ENCODE measurements at places on chromosomes 1 and 21.

DNA sequence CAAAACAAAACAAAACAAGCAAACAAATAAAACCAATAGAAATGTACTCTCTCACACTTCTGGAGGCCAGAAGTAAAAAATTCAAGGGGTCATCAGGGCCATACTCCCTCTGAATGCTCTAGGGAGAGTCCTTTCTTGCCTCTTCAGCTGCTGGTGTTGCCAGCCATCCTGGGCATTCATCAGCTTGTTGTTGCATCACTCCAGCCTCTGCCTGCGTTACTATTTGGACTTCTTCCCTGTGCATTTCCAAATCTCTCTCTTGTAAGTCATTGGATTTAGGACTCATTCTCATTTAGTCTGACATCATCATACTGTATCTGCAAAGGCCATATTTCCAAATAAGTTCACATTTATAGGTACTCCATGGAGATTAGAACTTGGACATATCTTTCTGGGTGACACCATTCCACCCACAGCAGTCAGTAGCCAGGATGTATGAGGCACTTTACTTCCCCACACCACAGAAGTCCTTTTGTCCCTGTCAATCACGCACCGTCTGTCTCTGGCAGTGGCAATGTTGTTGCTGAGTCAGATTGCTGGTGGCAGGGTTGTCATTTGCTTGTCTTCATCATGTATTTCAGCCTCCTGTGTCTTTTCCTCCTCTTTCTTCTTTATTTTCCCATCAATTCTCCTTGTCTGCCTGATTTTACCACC, 151.0 kb upstream of the KCNJ6 start:
- DNase-seq, result no peak

- no peak for DNase-seq
Observed at GRCh38 chr1:46927249-46927835, 13.9 kb downstream of the CYP4A11 start.

DNA sequence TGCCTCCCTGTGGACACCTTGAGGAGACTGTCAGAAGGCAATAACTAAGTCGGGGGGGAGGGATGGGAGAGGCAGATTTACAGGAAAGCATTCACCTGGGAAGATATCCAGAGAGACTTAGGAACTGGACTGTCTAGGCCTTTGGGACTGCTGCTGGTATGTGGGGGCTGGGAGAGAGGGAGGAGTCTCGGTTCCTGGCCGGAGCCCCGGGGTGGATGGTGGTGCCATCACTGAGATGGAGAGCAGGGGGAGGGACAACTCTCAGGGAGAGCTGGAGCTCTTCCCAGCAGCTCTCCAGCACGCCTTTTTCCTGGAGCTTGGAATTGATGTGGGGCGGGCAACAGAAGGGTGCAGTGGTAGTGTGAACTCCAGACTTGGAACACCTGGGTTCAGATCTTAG, 22.1 kb downstream of the PTPRF start:
- DNase-seq, result no peak

DNA sequence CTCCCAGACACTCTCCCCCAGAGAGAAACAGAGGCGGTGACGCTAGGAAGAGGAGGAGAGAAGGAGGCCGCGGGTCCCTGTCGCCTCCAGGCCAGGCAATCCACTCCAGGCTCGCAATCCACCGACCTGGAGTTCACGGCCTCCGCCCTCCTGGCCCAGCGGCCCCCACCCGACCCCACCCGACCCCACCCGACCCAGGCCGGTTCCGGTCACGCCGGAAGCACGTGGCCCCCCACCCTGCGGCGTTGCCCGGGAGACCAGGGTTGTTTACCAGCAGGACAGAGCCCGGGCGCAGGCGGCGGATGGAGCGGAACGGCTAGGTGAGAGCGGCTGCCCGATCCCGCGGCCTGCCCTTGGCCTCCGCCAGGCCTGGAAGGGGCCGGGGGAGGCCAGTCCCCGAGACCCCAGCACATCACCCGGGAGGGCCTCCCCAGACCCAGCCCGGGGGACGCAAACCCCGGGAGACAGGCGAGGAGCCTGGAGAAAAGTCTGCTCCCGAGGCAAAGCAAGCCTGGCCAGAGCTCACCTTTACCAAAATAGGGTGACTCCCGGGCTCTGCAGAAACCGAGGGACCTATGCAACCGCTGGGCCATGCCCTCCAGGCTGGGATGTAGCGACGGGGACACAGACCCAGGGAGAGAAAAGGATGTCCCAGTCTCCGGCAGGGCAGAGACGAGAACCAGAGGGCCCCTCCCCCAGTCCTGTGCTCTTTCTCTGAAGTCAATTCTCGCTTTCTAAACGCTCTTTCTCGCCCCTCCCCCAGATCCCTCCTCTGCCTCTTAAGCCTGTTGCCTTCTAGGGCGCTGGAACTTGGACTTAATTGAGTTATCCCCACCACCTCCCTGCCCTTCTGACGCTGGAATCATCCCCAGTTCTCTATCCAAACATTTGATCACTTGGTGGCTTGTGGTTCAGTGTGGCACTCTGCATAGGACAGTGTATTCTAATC, at the start of the genes PLA2G2C and UBXN10:
PLA2G2C (minus strand) TSS at position 685 of the 949 bp plus-strand sequence. CDS start 9,155 bp downstream, outside the sequence.
UBXN10 (plus strand) TSS at position 263 of the 949 bp plus-strand sequence. CDS start 4,466 bp downstream, outside the sequence.
- no peak for DNase-seq

- no peak for DNase-seq
Observed at GRCh38 chr1:34354367-34354766, 177.7 kb downstream of the C1orf94 start.

DNA sequence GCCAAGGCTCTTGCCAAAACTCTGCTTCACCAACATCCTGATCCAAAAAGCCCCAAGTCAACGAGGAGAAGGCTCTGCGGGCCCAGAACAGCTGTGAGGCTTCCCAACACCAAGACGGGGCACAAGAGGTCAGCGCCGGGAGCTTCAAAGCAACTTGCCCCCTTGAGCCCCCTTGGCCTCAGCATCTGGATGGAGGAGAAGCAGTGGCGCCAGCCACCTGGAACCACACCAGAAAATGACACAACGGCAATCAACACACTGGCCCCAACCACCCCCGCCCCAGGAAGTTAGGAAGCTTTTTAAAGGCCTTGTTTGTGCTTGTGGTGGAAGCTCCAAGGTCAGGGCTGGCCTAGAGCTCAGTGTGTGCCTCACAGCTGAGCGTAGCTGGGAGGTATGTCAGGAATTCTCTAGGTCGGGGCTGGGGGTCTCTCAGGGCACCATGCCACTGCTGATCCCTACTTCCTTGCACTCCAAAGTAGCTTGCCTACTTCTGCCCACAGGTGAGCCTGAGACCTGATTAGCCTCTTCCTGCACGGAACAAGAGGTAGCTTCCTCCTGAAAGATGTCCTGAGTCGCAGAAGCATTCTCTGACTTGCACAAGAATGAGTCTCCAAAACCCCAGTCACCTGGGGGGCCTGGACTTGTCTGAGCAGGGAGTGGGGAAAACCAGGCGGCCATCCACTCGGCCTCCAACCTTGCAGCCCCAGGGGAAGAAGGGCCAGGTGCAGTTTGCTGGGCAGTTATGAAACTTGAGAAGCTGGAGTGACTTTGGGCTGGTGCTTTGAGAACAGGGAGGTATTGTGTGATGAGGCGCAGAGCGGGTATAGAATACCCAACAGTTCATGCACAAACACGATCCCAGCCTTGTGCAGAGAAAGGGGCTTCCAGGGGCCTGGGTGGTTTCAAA, 9.7 kb upstream of the SRP9 start:
- DNase-seq, result no peak

- no peak for DNase-seq
Observed at GRCh38 chr1:213415691-213416380, 364.8 kb downstream of the RPS6KC1 start.

DNA sequence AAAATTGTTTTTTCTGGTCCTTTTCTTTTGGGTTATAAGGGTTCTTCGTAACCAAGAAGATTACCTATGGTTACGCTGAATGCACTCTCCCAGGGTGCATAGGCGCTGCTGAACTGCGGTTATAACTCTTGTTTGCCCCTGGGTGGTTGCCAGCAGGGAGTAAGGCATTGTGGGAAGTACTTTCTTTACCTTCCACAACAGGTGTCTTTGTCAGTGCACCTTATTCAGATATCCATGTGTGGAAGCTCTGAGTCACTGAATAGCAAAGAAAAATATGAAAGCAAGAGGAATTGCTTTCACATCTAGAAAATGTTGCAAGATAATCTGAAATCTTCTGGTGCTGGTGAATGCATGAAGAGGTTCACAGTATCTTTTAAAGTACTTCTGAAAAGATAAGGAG, 124.4 kb upstream of the CACYBP start:
- no peak for DNase-seq

- DNase-seq, result peak; percentile 94
Observed at GRCh38 chr1:158019171-158019868, 25.9 kb downstream of the KIRREL1 start.

DNA sequence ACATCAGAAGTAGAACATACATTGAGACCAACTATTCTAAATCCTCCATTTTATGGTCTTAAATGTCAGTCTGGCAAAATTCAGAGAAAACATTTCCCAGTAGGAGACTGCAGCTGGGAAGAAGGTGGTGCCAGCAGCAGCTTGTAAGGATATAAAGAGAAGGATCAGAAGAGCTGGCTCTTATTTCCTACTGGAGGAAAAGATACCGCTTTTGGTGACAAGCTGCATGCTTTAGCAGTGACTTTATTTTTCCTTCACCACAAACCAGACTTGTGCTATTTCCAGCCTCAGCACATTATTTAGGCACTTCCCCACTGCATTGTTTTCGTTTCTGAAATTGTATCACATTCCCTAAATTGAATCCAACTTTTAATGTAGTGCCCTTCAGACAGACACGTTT, 28.4 kb downstream of the RNF11 start:
- peak; percentile 70 for DNase-seq

DNA sequence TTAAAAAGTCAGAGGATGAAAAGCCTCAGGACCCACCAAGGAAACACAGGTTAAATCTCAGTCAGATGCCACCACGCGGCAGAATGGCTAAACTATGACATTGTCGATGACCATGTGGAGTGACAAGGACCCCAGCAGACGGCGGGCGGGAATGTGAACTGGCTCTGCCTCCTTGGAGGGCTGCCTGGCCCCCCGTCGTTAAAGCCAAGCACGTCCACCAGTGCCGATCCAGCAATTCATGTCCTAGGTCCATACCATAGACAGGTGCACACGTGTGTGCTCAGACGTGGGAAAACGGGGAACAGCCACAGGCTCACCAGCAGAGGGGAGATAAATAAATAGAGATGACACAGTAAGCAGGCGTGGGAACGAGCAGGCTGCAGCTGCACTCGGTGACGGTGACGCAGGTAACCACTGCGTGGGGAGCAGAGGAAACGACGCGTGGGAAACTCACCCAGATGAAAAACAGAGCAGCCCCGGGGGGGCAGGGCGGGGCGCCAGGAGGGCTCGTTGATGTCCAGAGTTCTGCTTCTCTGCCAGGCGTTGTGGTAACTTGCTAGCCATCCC, 28.3 kb upstream of the PCBP3 start:
- no peak for DNase-seq

DNA sequence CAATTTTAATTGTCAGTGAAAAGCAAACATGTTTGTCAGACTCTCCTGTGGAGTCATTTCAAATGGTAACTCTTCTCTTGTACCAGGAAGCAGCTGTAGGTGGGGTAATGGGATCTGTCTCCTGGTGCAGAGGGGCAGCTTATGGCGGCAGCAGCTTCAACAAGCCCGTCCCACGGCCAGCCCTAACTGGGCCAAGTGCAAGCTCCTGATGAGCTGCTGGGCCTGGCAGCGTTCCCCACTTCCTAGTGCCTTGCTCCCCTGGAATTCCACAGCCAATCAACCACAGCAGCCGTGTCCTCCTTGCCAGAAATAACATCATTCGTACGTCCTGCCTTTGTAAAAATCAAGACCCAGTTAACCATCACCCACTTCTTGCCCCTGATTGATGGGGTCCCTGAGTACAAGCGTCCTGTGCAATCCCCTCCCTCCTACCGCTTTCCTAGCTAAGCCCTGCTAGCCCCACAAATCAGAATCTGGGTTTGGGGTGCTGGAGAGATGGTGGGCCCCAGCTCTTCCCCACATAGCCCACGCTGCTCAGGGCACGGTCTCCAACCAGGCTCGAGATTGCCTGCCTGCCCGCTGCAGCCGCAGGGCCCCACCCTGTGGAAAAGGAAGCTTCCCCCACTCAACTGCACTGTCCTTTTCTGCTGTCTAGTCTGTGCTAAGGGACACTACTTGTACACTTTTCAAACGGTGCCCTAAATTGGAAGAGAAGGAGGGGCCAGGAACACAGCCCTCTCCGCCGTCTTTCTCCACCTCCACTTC, 61.2 kb downstream of the TOR1AIP2 start:
- no peak for DNase-seq

GRCh38 chr21:35367553-35367952, 318.5 kb upstream of the RUNX1 start:
- no peak for DNase-seq

- no peak for DNase-seq
Observed at GRCh38 chr1:55067022-55067778, 27.9 kb downstream of the PCSK9 start.

- no peak for DNase-seq
Observed at GRCh38 chr21:46608672-46609111, 3.8 kb upstream of the S100B start.

- DNase-seq, result peak; percentile 87
Observed at GRCh38 chr1:167095368-167095767, 1.5 kb downstream of the STYXL2 start.

- DNase-seq, result no peak
Observed at GRCh38 chr1:52674497-52675384, 23.4 kb downstream of the COA7 start.

DNA sequence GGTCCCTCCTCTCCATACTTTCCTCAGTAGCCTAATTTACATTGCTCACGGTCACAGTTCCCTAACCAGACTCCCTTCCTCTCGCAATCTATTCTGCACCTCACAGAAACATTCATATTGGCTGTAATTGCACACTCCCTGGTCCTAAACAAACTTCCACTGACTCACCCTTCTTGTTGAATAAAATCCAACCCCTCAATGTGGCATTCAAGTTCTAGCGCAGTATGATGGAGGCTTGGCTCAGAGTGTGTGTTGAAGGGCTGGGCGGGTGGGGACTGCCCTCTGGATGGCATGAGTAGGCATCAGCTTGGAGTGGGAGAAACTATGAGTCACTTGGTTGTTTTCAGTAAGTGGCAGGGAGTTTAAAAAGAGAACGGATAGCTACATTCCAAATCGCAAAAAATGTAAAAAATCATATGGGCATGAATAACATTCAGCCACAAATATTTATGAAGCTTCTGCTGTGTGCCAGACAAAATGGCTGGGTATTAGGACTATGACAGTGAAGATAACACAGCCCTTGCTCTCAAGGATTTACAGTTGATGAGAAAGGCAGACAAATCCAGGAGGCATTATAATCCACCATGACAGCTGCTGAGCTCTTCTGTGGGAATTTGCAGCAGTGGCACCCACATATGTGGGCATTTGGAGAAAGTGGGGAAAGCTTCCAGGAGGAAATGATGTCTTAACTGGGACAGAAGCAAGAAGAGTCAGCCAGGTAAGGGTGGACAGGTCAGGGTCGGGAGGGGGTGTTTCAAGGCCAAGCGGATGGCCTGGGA, 42.2 kb upstream of the LYST start:
- DNase-seq, result no peak

- DNase-seq, result no peak
Observed at GRCh38 chr1:15531003-15531402, 4.4 kb downstream of the DNAJC16 start.

GRCh38 chr1:147515045-147515869, 26.0 kb upstream of the BCL9 start:
- DNase-seq, result peak; percentile 50

- no peak for DNase-seq
Observed at GRCh38 chr1:223885614-223886013, 39.9 kb upstream of the TP53BP2 start.

All from HFF-Myc (cell line).